Stimulated activated CD4-positive, alpha-beta T cell treated with anti-CD3 and anti-CD28 coated beads, Interleukin-12 subunit alpha, Interleukin-12 subunit beta, amount 100 ng/mL, for 4 hours (primary cell): ENCODE measurements at places on chromosomes 6 and 20.

GRCh38 chr6:139605350-139605749, 230.9 kb upstream of the CITED2 start:
- no peak for DNase-seq

DNA sequence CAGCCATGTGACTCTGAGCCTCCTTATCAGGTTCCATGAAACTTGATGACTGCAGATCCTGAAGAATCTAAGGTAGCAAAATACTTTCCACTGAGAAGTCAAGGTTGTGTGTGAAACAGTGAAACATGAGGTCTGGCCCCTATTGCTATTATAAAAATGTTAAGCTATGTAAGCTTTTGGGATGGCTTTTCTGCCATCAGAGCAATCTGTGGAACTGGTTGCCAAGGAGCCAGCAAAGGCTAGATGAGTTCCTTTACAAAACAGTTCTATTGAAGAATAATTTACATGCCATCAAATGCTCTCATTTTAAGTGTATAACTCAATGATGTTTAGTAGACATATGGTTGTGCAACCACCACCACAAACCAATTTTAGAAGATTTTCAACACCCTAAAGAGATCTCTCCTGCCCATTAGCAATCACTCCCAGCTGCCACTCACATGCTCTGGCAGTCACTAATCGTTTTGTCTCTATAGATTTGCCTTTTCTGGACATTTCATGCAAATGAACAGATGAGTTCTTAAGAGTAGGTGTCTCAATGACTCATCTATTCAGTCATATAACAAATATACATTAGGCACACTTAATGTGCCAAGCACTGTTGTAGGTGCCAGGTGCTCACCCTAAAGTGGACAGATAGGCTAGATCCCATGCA, 19.9 kb upstream of the MEP1A start:
- DNase-seq = no peak

DNA sequence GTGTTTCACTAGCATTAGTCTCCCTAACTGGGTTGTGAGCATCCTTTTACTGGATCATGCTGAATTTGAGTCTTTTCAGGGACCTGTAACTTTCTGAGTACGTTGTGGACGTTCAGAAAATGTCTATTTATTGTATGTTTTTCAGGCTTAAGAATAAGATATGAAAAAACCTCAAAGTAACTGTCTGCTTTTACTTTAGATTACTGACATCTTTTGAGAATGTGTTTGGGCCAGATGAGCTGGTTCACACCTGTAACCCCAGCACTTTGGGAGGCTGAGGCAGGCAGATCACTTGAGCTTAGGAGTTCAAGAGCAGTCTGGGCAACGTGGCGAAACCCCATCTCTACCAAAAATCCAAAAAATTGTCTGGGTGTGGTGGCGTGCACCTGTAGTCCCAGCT, 32.7 kb downstream of the NCOA3 start:
- no peak for DNase-seq

- no peak for DNase-seq
Observed at GRCh38 chr20:52275181-52275691, 83.7 kb upstream of the ZFP64 start.

- no peak for DNase-seq
Observed at GRCh38 chr6:158729906-158730540, 80.2 kb downstream of the SYTL3 start.
